ENCODE measurements at places on chromosomes 16 and 17. TPM values are rescaled to one million over a fixed set of nuclear protein-coding genes. Genes with fewer than 3 reads are reported as not detected.
A peak's percentile ranks its signal among the peaks of the same experiment; 100 is the strongest.

DNA sequence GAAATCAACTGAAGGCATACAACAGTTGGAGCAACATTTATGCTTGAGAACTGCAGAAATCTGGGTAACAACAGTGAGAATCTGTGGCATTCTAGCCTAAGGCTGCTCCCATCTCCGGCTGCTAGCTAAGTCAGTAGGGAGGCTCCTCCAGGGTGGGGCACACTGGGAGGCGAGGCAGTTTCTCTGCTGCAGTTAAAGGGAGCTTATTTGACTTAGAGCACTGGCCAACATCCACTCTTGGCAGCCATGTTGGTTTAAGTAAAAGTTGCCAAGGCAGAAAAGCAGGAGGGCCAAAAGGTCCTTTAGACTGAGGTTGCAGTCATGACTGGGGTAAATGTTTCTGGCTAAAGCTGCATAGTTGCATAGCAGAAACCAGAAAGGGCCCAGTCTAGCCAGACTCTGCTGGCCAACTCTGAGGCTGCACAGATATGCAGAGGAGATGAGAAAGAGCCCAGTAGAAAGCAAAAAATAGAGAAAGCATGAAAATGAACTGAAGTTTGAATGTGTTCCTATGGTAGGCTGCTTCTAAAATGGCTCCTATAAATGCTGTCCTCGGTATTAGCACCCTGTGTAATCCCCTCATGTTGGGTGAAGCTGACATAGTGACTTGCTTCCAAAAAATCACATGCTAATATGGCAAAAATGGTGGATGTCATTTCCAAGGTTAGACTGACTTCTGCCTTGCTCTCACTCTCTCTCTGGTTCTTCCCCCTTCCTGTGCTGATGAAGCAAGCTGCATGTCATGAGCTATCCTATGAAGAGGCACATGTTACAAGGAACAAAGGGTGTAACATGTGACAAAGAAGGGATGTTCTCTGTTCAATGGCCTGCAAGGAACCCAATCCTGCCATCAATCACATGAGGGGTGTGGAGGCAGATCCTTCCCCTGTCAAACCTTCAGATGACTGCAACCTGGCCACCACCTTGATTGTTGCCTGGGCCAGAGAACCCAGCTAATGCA is 3.7 kb upstream of the C16orf78 start:
- no peak for DNase-seq

The NLRC5 gene
- total RNA-seq = 208 TPM

- peak; percentile 93 for DNase-seq
Observed at GRCh38 chr16:84518804-84519341, 14.4 kb upstream of the MEAK7 start.

DNA sequence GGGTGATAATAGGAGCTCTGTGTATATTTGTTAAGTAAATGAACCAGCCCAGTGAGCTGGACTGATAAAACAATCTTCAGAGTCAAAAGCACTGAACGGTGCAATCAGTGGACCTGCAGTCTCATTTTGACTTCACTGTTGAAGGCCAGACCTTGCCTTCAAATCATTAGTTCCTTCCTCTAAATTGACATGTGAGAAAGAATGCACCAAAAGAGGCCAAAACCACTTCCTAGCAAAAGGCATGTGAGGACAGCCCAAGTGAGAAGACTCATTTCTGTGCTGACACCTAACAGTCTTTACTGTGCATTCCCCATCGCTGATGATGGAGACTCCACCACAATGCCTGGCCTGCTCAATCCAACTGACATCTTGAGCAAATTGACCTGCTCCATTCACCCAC is 10.6 kb downstream of the GTF3C1 start:
- no peak for DNase-seq

- DNase-seq = no peak
Observed at GRCh38 chr17:72640415-72641165, 451.9 kb downstream of the SLC39A11 start.

GRCh38 chr17:41446806-41447205 is 6.0 kb upstream of the KRT38 start:
- no peak for DNase-seq

GRCh38 chr16:82396509-82396908 is 226.5 kb upstream of the MPHOSPH6 start:
- DNase-seq = no peak

The PRKAR1A gene
- total RNA-seq = 207 TPM
